Renal cortex interstitium (tissue), 15 donors: ENCODE measurements at places on chromosomes 11 and 22. TPM values are rescaled to one million over a fixed set of nuclear protein-coding genes. Genes with fewer than 3 reads are reported as not detected.

DNA sequence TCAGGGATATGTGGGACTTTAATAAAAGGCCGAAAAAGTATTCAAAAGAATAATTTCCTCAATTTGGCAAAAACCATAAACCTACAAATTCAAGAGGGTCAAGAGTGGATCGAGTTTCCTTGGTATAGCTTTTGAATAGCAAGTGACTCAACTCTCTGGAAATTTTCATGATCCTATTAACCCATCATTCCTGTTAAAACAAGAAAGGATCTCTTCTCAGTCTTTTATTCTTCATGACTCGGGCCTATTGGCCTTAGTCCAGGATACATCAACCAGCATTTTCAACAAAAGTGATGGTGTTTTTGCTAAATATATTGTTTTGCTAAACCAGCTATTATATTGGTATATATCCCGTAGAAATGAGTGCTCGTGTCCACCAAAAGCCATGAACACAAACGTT is 110.3 kb downstream of the ATXN10 start:
- no peak for DNase-seq

The TRIM49 gene
- polyA plus RNA-seq = not detected

The GLYATL2 gene
- polyA plus RNA-seq = 2.1 TPM

DNA sequence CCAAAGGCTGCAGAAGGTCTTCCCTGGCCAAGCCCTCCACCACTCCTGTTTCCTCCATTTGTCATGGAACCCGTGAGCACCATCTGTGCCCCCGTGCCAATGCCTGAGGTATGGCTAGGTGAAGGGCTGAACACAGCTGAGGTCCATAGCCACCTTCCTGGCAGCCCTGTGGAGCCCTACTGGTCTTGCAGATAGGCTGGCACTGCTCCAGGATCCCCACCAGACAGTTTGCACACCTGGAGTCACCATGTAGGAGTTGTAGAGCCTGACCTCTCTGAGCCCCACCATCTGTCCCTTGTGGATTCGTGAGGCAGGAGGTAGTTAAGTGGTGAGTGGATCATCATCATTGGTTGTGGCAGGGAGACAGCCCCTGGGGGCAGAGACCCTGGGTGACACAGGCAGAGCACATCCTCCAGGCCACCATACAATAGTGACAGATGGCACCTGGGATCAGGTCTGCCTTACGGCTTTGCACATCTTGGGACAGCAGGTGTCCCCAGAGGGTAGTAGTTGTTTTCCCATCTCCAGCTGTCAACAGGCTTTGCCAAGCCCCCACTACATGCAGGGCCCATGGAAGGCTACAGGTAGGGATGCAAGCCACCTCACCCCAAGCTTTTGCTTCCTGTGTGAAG is 52.5 kb upstream of the SUSD2 start:
- no peak for DNase-seq

The ANO3 gene
- 3.9 TPM for polyA plus RNA-seq

DNA sequence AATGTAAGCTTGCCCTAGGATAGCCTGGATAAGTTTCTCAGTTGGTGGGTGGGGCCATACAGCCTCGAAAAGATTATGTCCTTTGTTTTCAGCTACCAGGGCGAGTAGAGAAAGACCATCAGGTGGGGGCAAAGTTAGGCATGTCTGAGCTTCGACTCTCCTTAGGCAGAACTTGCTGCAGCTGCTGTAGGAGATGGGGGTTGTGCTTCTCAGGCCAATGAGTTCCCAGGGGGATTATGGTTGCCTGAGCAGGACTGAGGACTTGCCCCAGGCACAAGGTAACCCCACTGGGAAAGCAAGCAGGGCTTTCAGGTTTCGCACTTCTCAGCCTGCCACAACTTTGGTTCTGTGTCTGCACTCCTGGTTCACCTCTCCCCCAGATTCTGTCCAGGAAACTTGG is 173.4 kb upstream of the SESN3 start:
- no peak for DNase-seq

DNA sequence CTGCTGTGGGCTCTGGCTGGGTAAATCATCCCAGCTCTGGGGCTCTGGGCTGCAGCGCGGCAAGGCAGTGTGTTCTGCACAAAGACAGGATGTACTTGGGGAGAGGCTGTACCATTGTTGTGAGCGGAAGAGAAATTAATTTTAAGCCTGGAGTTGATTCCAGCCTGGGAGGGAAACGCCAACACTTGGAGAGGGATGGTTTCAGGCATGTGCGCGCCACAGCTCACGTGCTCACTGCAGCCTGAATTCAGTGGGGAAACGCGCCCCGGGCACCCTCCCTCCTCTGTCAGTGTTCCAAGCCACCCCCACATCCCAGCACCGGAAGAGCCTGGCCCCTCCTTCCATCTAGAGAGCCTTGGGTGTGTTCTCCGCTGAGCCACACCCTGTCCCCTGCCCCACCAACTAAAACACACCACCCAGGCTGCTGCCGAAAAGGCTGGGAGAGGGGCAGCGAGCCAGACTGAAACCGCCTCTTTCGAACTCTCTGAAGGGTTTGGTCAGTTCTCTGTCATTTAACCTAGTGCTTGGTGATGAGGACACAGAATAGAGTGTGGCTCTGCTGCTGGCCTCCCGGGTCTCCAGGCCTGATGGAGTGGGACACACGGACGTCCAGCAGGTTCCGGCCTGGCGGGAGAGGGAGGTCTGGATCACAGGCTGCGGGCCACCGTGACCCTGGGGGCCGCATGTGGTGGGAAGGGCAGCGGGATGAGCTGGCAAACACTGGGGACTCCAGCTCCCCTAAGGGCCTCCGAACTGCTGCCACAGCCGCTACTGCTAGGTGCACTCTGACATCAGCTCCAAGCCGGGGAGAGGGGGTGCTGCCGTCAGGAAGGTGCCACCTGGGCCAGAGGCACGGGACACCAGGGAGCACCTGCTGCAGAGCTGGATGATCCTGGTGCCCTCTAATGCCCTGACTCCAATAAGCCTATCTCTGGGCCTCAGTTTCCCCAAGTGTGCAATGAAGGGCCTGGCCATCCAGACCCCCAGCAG is 230.8 kb downstream of the CTTN start:
- DNase-seq = no peak

The SCGB1D2 gene
- polyA plus RNA-seq = 2.1 TPM
